ENCODE measurements at places on chromosomes 13 and 19.
A peak's percentile ranks its signal among the peaks of the same experiment; 100 is the strongest.

GRCh38 chr19:13937479-13938300, 527 bp downstream of the PODNL1 start:
- DNase-seq: no peak

DNA sequence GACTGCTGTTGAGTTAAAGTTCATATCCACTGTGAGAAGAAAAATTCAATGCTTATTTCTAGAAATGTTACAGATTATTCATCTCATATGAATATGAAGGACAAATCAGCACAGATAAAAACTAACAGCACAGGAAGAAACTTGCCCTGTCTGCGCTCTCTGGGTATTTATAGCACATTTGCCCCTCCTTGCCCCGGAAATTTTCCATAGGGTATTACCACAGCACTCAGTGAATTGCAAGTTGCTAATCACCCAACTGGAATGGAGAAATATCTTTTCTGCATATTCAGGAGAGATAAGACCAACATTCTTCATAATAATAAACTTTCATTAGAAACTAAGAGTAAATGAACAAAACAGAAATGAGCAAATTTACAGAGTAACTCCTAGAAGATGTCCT, 318.0 kb upstream of the KLF12 start:
- no peak for DNase-seq

- DNase-seq: no peak
Observed at GRCh38 chr13:109809216-109809932, 23.0 kb upstream of the IRS2 start.

DNA sequence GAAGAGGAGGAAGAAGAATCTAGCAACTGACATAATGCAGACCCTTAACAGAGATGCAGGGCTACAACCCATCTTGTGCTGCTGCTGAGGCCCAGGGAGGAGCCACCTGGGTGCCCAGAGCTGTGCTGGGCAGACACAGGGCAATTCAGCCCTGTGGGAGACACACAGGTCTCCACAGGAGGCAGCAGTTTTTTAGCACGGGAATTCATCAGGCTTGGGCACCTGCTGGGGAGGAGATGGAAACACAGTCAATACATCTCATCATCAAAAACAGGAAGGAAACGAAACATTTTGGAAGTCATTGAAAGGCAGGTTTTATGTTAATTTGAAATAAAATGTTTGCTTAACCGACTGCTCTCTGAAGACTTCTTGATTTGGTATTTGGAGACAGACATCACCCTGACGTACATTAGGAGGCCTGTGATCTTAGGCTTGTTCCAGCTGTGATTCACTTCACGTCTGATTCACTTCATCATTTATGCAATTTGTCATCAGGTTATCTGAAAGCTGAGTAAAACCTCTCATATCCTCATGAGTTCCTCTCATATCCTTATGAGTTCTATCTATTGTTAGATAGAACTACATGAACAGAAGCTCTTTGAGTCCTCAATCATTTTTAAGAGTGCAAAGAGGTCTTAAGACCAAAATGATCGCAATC, 77.4 kb downstream of the CYSLTR2 start:
- DNase-seq: peak; percentile 16

GRCh38 chr19:16073988-16074387, 2.3 kb upstream of the TPM4 start:
- DNase-seq: no peak

GRCh38 chr19:1668486-1669270, 16.3 kb upstream of the TCF3 start:
- no peak for DNase-seq

Measured in T-helper 2 cell (primary cell).